Activated T-cell treated with anti-CD3 and anti-CD28 coated beads, Interleukin-2, amount 50 U/mL, for 48 hours (primary cell): ENCODE measurements at places on chromosomes 12 and 14.

DNA sequence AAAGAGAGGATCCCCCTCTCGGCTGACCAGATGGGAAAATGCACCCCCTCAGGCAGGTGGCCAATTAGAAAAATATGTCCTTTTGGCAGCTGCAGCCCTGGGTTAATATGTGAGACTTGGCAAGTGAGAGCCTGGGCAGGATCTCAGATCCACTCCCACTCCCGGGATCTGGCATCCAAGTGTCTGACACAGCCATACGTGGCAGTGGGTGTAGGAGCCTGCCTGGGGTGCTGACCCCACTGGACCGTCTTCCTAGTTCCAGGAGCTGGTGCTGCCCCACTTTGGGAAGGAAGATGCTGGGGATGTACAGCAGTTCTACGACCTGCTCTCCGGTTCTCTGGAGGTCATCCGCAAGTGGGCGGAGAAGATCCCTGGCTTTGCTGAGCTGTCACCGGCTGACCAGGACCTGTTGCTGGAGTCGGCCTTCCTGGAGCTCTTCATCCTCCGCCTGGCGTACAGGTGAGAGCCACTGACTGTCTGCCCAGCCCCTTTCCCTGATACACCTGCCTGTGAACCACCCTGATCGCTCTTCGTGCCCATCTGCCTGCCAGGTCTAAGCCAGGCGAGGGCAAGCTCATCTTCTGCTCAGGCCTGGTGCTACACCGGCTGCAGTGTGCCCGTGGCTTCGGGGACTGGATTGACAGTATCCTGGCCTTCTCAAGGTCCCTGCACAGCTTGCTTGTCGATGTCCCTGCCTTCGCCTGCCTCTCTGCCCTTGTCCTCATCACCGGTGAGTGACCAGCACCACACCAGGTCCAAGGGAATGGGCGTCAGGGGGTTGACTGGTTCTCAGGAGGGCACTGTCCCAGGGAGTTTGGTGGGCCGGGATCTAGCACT, 5.8 kb downstream of the NR4A1 start:
- no peak for DNase-seq

DNA sequence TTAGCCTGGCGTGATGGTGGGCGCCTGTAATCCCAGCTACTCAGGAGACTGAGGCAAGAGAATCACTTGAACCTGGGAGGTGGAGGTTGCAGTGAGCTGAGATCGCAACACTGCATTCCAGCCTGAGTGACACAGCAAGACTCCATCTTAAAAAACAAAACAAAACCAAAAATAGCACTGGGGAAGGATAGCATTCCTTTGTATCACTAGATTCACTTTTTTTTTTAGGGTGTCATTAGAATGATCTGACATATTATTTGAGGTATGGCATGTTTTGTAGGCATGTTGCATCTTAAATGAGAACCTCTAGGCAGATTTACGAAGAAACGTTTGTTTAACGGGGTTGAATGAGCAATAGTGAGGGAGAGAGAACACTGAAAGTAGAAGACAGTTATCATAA, 16.8 kb upstream of the FAR2 start:
- no peak for DNase-seq

GRCh38 chr12:130576371-130576816, 139.7 kb downstream of the RIMBP2 start:
- no peak for DNase-seq

DNA sequence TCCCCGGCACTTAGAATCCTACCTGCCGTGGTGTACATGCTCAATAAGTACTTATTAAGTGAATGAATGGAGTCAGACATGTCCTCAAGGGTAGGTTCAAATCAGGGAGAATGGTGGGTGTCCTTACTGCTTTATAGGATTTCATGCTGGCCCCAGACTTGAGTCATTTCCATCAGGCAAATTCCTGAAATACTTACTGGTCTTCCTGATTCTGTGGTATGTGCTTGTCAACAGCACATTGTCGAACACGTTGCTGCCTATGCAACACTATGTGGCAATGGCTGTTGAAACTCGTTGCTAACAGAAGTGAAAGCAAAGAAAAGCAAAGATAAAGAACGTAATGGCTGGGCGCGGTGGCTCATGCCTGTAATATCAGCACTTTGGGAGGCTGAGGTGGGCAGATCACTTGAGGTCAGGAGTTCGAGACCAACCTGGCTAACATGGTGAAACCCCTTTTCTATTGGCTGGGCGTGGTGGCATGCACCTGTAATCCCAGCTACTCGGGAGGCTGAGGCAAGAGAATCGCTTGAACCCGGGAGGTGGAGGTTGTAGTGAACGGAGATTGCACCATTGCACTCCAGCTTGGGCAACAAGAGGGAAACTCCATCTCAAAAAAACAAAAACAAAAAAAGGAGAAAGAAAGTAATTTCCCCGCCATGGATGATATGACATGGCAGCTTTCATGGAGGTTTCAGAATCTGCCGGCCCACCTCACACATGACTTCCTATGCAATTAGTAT, 214.9 kb downstream of the ZFP36L1 start:
- no peak for DNase-seq

GRCh38 chr12:111991946-111992345, 21.0 kb downstream of the TMEM116 start:
- no peak for DNase-seq

GRCh38 chr12:103114296-103115055, 157.0 kb downstream of the ASCL1 start:
- no peak for DNase-seq

DNA sequence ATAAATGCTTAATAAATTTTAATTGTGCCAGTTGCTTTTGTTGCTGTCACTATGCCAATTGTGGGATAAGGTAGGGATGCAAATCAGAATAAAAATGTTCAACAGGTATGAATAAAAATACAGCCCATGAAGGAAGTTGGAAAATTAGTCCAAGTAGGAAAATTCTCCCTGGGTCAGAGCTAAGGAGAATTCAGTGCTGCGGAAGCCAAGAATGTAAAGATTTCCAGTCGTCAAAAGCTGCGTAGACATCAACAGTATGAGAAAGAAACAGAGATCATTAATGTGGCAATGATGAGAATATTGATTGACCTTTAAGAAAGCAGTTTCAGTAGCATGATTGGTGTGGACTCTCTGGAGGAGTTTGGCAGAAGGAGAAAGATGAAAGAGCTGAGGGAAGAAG, 87.9 kb downstream of the PLEKHA5 start:
- DNase-seq = no peak

- DNase-seq = no peak
Observed at GRCh38 chr14:60294411-60295069, 45.5 kb downstream of the PPM1A start.

DNA sequence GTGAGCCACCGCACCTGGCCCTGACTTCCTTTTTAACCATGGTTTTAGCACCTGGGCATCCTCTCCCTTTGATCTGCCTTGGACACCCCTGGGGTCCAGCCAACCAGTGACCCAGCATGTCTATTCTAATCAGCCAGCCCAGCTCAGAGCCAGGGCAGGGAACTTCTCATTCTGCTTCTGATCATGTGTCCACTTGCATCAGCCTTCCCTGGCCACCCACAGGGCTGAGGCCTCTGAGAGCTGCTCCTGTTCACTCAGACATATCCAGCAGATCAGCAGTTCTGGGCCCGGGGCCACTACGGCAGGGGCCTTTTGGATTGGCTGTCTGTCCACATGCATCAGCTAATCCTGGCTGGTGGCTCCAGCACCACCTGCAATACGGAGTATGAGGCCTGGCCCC, 117.9 kb upstream of the MAP1LC3B2 start:
- no peak for DNase-seq

GRCh38 chr12:94289461-94290312, 141.3 kb downstream of the PLXNC1 start:
- DNase-seq = no peak

DNA sequence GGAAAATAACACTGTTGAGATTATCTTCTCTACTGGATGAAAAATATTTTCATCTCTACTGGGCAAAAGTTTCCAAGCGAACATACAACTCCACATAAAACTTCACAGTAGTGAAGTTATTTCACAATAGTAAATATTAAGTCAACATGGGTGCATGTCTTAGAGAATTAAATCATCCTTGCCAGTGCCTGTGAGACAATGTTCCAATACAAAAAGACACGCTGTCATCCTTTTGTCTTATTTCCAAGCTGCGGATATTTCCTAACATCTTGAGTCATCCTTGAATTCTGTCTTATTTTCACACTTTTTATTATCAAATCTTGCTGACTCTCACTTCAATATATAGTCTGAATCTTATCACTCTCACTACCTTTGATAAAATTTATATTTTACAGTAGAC, 142.9 kb upstream of the KITLG start:
- no peak for DNase-seq

GRCh38 chr12:66087365-66087943, 43.1 kb downstream of the LLPH start:
- peak; percentile 67 for DNase-seq

- DNase-seq = no peak
Observed at GRCh38 chr14:96754162-96754844, 42.9 kb upstream of the VRK1 start.

DNA sequence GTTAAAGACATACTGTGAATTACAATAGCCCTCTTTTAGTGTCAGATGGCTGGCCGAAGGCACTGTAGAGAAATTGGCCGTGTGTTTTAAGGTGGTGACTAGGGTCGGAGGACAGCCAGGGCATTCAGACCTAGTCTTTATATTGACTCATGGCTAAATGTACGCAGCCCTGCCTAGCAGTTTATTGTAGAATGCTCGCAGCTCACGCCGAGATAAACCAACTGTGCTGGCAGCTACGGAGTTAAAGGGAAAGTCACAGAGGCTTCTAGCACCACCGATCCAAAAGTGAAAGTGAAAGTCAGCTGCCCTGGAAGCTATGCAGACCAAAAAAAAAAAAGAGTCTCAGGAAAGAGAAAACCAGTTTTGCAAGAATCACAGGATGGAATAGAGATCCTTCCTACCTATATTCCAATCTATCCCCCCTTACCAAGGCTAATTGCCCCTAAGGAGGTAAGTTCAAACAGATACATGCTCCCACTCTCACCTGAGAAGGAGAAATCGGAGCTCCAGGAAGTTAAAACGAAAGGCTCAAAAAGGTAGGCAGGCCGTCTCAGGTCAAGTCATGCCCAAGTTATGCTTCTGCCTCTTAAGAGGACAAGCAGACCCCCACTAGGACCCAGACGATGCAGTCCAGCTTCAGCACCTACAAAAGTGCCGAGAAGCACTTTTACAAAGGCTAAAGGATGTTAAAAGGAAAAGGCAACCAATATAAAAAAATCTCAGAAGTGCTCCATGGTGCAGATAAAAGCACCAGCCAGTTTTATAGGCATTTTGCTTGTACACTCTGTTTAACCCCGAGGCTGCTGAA, 24.8 kb downstream of the KLRK1 start:
- peak; percentile 66 for DNase-seq

DNA sequence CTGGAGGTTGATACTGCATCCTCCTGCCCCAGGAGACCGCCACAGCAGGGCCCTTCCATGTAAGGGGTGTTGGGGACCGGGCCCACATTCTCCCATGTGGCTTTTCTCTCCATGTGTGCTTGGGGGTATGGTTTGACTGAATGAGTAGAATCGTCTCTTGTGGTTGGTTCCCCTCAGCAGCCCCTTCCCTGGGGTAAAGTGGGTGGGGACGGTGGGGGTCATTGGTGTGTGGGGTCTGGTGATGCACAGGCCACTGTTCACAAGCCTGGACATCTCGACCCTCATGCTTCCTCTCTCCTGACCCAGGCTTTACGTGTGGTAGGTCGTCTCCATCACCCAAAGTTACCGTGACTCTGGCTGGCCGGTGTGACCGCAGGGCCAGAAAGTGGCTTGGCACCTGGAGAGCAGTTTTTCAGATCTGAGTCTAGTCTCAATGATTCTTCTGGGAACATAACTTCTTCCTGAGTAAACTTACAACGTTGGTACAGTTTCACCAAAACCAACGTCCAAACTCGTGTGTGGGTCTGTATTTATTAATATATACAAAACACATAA, 17.7 kb downstream of the DCAF4 start:
- DNase-seq = no peak

GRCh38 chr14:22478670-22479069, 110.4 kb downstream of the DAD1 start:
- no peak for DNase-seq

DNA sequence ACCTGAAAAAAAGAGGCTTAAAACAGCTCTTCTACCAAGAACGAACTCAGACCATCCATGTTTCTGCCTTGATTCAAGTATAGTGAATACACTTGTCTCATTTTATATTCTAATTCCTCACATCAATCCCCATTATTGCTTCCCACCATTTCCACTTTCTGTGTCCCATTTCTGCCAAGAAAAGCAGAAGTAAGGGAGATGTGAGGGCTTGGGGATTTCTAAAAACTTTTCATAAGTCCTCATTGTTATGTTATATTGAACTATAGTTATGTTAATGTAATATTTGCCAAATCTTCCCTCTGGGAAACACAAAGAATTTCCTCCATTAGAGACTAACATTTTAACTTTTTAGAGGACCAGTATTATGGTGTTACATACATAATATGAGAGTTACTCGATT, 48.2 kb upstream of the PSMA6 start:
- no peak for DNase-seq

DNA sequence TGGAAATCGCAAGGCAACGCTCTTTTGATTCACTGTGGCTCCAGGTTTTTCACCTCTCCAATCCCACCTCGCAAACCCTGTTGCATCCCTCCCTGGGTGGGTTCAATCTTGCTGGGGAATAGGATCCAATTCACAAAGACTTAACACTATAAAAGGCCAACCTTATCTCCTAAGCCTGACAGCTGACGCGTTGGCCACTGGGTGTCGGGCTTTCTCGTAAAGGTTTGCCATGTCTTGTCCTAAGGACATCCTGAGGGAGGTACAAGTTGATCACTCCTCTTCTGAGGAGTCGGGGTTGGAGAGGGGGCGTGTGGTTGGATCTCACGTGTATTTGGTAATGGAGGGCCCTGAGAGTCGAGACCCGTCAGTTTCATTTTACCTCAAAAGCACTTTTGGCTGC, 112.6 kb upstream of the FZD10 start:
- no peak for DNase-seq

DNA sequence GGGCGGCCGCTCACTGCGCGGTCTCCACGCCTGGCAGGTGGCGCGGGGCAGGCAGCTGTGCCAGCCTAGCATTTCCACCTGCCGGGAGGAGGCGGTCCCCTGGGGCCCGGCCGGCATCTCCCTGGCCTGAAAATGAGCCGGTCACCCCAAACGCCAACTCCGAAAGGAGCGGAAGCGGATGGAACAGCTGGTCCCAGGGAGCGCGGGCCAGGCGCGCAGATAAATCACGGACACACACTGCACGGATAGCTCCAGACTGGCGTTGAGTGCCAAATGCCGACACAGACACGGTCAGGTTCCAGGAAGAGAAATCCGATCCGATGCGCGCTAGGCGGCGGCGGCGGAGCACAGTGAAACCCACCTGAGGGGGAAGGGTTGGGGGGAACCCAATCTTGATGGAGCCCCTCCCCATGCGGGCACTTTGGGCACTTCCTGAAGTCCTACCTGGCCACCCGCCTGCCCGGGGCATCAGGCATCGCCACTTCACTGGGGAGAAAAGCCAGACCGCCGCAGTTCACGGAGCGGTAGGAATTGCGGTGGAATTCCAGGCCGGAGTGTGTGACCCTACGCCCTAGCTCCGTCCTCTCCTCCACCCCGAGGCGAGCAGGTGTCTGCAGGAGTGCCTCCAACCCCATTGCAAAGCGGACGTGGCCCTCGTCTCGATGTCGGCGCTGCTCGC, 624 bp upstream of the PLEKHD1 start:
- no peak for DNase-seq

- DNase-seq = no peak
Observed at GRCh38 chr12:87670448-87670847, 358.8 kb downstream of the C12orf50 start.
